ENCODE measurements at places on chromosomes 16 and 17.

DNA sequence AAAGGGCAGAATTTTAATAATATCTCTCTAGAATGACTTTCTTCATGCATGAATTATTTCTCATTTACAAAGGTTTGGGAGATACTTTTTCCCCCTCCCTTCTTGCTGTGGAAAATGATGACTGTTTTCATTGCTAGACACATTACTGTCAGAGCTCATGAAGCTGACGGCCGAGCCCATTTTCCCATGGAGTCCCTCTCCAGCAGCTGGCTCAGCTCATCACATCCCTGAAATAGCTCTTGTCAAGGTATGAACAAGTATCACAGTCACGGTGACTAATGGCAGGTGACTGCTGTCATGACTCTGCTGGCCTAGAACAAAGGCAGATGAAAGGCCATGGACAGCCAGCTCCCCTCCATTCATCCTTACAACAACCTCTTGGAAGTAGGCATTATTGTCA lies 208.1 kb downstream of the ABCC12 start:
- no peak for DNase-seq

DNA sequence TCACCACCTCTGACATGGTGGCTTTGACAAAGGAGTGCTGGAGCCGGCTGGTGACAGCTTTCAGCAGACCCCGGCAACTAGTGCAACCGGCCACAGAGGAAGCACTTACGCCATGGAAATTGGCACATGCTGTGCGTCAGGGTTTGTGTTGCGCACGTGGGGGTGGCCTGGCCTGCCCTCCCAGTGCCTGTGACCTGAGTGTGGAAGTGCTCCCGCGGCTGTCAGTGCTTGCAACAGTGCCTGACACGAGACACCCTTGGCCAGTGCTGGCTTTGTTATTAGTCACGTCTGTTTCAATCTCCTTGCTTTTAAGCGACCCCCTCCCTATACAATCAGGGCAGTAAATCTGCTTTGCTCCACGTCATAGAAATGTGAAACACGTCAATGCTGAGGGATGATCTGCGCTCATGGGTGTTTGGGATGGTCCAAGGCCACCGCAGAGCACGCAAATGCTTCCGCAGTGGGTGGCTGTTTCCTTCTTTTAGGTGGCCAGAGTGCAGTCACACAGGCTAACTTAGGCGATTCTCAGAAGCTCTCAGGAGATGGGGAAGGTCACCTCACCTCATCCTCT lies 64.3 kb downstream of the PGS1 start:
- DNase-seq: no peak

GRCh38 chr17:80704381-80704819 lies 159.8 kb downstream of the RPTOR start:
- no peak for DNase-seq

DNA sequence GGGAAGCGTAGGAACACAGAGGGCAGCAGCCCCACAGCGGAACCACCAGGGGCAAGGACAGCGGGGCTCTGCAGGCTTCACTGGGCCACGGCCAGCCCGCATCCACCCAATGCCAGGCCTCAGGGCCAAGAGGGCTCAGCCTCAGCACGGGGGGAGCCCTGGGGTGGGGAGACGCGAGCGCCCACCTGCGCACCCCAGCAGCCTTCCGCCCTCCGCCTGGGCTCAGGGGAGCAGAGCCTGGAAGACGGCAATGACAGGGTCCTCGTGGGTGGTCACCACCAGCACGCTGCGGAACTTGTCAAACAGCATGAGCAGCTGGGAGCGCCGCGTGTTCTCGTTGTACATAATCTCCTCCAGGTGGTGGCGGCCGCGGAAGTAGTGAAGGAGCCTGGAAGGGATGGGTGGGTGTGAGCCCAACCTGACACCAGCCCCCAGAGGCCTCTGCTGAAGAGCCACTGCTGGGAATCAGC lies 8.5 kb downstream of the MPG start:
- no peak for DNase-seq

DNA sequence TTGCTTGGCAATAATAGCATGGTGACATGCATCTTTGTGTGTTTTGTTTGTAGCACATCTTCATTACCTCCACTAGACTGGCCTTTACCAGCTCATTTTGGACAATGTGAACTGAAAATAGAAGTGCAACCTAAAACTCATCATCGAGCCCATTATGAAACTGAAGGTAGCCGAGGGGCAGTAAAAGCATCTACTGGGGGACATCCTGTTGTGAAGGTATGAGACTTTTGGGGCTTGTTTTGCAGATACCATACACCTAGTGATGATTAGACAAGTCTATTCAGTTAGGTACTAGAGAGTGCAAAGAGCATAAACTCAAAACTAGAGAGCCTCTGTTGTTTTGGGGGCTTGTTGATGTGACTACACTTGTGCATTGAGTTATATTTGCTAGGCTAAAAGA lies 41.2 kb downstream of the NFATC3 start:
- no peak for DNase-seq

GRCh38 chr16:17105239-17105797 lies 365.4 kb downstream of the XYLT1 start:
- DNase-seq: no peak
